HuH-7 (cell line): ENCODE measurements at places on chromosomes 5 and 9.
A peak's percentile ranks its signal among the peaks of the same experiment; 100 is the strongest.

GRCh38 chr9:4904322-4905134, 80.5 kb upstream of the JAK2 start:
- no peak for DNase-seq

- DNase-seq: no peak
These were observed 203.6 kb downstream of the ALDH1A1 start for GRCh38 chr9:72749276-72749675.

- no peak for DNase-seq
These were observed 399.0 kb downstream of the HTR1A start for GRCh38 chr5:63563008-63563917.

DNA sequence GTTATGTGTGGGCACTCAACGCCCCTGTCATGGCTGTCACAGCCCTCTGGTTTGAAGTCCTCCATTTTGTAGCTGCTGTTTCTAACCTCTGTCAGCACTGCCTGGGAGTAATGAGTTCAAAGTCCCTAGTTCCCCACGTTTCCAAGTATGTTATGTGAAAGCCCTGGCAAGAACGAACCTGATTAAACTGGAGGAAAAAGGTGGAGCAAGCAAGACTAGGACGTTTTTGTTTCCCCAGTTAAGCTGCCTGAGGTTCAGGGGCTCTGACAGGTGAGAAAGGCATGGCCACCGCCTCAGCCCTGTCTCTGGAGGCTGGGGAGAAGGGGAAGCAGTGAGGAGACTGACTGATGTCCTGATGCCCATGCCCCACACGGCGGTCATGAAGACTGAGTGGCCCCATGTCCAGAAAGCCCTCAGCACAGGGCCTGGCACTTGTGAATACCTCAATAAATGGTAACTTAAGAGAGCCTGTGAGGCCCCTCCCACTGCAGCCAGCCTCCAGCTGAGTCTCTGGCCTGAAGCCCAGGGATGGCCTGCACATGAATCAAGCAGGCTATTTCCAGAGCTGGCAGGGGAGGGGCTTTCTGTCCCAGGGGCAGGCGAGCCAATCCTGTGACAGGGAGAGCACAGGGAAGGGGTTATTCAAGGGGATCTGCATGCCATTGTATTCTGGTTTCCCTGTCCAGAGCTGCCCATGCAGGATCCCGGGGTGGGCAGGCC, 61.8 kb downstream of the PFDN1 start:
- DNase-seq: peak; percentile 46

GRCh38 chr5:55176176-55176818, 3.3 kb upstream of the CDC20B start:
- DNase-seq: peak; percentile 51

- DNase-seq: no peak
These were observed 1068.0 kb downstream of the NR2F1-AS1 start for GRCh38 chr5:92513067-92513466.

- peak; percentile 82 for DNase-seq
These were observed 43.1 kb downstream of the TMEM174 start for GRCh38 chr5:73215891-73216610.

GRCh38 chr5:109744261-109744660, 54.5 kb downstream of the MAN2A1 start:
- no peak for DNase-seq

- no peak for DNase-seq
These were observed 76.9 kb downstream of the FEM1C start for GRCh38 chr5:115467628-115468027.

GRCh38 chr9:100408546-100409175, 18.3 kb upstream of the MSANTD3 start:
- no peak for DNase-seq

DNA sequence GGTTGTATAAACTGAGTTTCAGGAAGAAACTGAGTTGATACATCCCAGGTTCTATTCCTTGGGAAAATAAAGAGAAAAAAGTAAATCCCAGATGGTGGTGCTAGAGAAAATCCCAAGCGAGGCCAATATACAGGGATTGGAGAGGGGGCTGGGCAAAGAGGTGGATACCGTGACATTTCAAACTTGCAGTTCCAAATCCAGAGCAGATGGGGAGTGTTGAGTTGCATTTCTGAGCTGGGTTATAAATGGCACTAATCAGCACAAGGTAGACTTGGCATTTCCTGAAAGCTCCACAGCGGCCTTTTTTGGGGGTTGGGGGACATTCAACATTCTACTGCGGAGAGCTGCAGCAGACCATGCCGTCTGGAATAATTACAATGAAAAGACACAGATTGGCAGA, 224.4 kb downstream of the NXNL2 start:
- DNase-seq: no peak

DNA sequence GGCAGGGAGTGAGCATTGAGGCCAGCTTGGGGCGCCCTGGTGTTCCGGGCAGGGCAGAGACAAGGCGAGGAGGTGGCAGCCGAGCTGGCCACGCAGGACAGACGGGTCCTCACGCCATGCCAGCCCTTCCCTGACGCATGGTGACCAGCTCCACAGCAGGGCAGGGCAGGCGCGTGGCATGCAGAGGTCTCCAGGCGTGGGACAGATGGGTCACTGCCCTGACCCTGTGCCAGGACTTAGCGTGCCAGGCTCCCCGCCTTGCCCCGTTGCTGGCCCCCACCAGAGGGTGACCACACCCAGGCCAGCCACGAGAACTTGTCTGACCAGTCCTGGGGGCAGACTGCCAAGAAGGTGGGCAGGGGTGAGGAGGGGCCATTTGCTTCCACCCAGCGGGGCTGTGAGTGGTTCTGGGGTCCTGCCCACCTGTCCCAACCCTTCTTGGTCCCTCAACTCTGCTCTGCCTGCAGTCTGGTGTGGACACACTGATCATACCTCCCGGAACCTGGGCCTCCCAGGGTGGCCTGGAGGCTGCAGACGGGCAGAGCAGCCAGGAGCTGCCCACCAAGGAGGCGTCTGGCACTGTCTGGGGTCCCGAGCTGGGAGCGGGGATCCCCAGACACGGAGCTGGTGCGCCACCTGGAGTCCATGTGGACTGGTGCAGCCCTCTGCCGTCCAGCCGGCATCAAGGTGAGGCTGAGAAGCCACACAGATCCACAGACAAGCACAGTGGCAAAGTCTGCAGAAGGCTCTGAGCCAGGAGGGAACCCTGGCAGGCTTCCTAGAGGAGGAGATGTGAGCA, at the start of gene RNF224:
TSS of gene RNF224 (plus strand) at position 449 of the 799 bp plus-strand sequence. CDS start 834 bp downstream, outside the sequence.
- peak; percentile 97 for DNase-seq

DNA sequence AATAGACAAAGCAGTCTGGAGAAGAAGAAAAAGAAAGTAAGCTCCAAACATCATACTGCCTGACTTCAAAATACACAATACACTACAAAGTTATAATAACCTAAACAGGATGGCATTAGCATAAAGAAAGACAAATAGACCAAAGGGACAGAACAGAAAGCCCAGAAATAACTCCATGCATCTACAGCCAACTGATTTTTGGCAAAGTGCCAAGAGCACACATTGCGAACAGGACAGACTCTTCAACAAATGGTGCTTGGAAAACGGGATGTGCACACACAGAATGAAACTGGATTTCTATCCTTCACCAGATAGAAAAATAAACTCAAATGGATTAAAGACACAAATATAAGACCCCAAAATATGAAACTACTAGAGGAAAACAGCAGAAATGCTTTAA, 66.6 kb upstream of the SPATA31E1 start:
- no peak for DNase-seq
